HFFc6 (cell line): ENCODE measurements at places on chromosomes 3 and 15. TPM values are rescaled to one million over a fixed set of nuclear protein-coding genes. Genes with fewer than 3 reads are reported as not detected.

C3orf80 gene
- 0.35 to 0.95 TPM (median 0.57 TPM) in 3 replicates for total RNA-seq

C3orf20 gene
- not detected in 3 replicates for total RNA-seq

CEP97 gene
- total RNA-seq, result 11.2 to 14.7 TPM (median 14.3 TPM) in 3 replicates

- DNase-seq, result no peak
Observed at GRCh38 chr3:189573004-189573403, 58.2 kb upstream of the TP63 start.

- DNase-seq, result no peak
Observed at GRCh38 chr15:44836094-44836493, 99.8 kb downstream of the TRIM69 start.

- no peak for DNase-seq
Observed at GRCh38 chr3:183898028-183898431, 13.3 kb upstream of the PARL start.

DNA sequence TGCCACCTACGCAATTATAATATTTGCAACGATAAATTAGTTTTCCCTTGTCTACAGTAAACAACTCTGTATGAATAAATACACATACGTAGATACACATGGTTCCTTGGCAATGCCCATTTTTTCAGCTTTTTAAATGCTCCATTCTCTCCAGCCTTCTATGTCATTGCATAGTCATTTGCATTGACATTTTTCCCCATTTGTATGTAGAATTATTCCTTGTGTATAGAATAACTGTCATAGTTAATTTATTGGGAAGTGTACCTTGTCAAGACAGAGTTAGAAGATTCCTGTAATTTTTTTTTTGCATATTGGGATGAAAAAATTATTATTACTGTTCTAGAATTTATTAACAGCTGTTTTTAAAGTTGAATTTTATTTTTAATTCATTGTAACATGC is 736.7 kb upstream of the DPPA4 start:
- DNase-seq, result no peak

- DNase-seq, result peak; percentile 36
Observed at GRCh38 chr15:85379403-85380131, 836 bp upstream of the AKAP13 start.

- no peak for DNase-seq
Observed at GRCh38 chr3:32901005-32901932, 50.2 kb upstream of the CCR4 start.

DNA sequence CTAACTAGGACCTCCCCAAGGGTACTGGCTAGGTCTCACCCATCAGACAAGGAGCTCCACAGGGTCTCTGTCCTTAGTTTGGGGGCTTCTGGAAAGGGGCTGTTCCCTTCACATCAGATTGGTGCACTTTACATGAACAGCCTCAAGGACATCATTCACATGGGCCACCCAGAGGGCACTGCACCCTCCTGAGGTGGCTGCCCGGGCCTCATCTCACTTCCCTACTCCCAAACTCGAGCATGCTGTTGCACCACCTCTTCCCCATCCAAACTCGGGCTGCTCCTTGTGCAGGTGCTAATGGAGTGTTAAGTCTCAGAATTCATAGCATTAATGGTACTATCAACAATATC is 48.1 kb downstream of the RAB11A start:
- no peak for DNase-seq

GRCh38 chr3:128929364-128929763 is 49.9 kb downstream of the ACAD9 start:
- no peak for DNase-seq

- DNase-seq, result no peak
Observed at GRCh38 chr3:115186351-115187148, 39.5 kb upstream of the ZBTB20 start.

DNA sequence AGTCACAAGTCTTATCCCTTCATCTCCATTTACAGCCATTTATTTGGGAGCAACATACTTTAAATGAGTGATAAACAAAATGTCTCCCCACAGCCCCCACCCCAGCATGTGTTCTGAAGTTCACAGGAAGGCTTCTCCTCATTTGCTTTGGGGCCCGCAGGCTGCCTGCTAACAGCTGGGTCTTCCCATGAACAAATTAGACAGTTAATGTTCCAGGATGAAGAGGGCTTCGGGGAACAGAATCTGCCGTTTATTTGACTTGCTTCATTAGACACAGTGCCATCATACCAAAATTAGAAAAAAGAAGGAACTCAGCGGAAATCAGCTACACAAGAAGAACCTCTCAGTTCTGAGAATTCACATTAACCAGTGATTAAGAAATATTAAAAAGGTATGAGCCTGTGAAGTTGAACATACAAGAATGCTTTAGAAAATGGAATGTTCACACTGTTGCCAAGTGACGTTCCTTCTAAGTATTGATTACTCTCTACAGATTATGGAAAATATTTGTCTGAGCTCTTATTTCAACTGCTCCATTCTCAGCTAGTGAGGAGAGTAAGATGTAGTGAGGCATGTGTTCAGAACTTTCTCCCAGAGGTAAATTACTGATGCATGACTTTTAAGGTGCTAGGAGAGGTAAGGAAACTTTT is 107.5 kb upstream of the THBS1 start:
- no peak for DNase-seq

- DNase-seq, result no peak
Observed at GRCh38 chr3:147411815-147412241, 2.7 kb downstream of the ZIC1 start.

DNA sequence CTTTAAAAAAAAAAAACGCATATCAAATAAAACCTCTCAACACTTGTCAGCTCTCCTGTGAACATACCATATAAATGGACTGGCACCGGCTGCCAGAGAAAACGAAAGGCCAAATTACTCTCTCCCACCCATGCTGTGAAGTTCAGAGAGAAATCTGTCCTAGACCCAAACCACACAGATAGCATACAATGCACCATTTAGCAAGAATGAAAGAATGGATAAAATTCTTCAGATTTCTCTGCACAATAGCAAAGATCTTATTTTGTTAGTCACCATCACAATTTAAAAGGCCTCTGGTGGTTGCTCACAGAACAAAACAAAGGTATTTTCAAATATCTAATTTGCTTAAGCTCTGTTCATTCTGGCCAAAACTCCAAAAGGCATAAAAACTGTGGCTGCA is 93.9 kb upstream of the BHLHE40 start:
- no peak for DNase-seq

DNA sequence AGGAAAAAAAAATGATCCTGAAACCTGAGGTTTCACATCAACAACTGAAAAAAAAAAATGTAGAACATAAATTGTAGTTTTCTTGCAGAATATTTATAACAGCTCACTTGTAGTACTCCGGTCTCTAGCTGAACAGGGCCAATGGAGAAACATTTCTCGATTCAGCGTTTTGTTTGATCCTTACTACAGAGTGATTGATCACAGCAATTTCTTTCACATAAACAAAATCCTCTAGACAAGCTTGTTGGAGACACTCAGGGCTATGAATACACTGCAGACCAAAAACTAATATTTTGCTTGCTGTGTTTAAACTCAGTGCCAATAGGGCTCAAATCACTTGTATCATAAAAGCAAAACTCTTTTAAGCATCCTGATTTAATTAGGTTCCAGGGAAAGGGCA is 127.0 kb upstream of the CNTN6 start:
- DNase-seq, result no peak

GRCh38 chr3:51501833-51502561 is 2.2 kb upstream of the DCAF1 start:
- peak; percentile 58 for DNase-seq

DNA sequence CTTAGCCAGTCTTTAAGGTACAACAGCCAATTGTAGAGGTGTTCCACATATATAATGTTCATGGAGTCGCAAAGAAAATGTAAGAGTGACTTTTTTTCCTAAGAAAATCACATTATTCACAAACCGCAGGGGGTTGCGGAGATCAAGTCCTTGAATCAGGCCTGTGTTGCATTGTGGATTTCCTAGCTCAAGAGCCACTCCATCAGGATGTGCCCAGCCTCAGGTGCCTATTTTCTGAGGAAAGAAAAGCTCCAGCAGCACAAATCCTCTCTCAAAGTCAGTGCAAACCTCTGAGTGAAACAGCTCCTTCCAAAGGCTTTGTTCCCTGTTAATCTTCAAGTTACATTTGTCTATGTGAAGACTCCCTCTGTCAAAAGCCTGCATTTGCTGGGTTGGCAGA is 349.4 kb downstream of the CLSTN2 start:
- no peak for DNase-seq

DNA sequence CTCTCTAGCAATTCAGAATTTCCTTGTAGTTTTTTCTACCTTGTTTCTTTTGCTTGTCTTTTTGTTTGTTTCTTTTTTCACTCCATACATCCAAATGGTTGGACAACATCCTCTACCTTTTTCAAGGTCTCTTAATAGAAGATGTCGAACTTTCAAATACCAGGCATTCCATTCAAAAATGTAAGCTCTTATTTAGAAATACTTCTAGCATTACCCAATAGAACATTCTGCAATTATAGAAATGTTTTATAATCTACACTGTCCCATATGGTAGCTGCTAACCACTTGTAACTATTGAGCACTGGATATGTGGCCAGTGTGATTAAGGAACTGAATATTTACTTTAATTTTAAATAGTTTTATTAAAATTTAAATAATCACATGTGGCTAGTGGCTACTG is 196.2 kb upstream of the MRPL3 start:
- DNase-seq, result peak; percentile 34
